ENCODE measurements at places on chromosomes 7 and 10. TPM values are rescaled to one million over a fixed set of nuclear protein-coding genes. Genes with fewer than 3 reads are reported as not detected.

DNA sequence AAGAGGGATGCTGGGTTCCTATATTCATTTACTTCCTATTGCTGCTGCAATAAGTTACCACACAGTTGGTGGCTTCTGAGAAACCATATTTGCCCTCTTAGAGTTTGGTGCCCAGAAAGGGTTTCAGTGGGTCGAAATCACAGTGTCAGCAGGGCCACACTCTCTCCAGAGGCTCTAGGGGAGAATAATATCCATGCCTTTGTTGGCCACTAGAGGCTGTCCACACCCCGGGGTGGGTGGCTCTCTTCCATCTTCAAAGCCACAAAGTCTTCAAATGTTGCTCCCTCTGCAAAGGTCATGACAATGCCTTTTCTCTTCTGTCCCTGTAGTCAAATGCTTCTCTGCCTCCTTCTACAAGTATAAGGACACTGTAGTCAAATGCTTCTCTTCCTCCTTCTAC, 989.4 kb downstream of the CCSER2 start:
- no peak overlapping the region for H3K27ac ChIP-seq
- DNase-seq: no peak
- H3K4me1 ChIP-seq: no peaks in the 10 kb centered on the region
- no peaks in the 10 kb centered on the region for H3K27me3 ChIP-seq
- H3K4me3 ChIP-seq: no peak overlapping the region
- no peaks in the 10 kb centered on the region for H3K36me3 ChIP-seq

- 0 out of 2 replicates have a peak, but pooled peaks cover 5% of the 10 kb centered on the region for H3K27me3 ChIP-seq
- no peaks in the 10 kb centered on the region for H3K36me3 ChIP-seq
- no peaks in the 10 kb centered on the region for H3K4me1 ChIP-seq
Observed at GRCh38 chr7:32319012-32319382, 171.2 kb downstream of the LSM5 start.

DNA sequence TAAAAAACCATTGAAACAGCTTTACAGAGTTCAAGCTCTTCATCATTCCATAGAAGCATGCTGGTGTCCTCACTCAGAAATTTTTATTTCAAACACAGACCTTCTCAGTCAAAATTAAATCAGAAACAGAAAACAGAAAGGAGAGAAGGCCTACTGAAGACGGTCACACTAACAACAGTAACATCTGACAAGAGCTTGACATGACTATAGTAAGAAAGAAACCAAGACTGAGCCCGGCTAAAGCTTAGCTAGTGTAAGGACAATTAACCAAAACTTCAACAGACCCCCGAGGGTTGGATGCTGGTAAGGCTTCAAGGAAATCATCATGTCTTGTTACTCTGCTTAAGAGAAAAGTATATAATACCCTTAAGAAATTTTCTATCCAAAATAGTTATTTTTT, 38.6 kb downstream of the MTPN start:
- H3K4me1 ChIP-seq: no peaks in the 10 kb centered on the region
- H3K4me3 ChIP-seq: no peak overlapping the region
- no peak for DNase-seq
- H3K27ac ChIP-seq: no peak overlapping the region
- no peaks in the 10 kb centered on the region for H3K36me3 ChIP-seq
- H3K27me3 ChIP-seq: no peaks in the 10 kb centered on the region

PTPN20 gene
- 9.5 TPM for total RNA-seq

DNA sequence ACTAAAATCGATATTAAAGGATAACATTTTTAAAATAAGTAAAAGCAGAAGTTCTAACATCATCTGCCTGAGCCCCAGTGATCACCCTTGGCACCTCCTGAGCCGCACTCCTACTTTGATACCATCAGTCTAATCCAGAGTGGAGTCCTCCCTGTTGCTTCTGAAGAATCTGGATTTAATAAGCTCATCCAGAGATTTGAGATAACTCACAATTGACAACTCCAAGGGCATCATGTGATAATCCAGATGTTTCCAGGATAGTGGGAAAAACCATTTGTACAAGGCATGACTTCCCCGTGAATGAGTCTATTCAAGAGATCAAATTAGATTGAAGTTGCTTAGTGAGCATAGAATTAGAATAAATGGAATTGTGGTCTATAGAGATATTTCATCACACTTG, 475.8 kb upstream of the C7orf33 start:
- no peaks in the 10 kb centered on the region for H3K27me3 ChIP-seq
- H3K27ac ChIP-seq: no peak overlapping the region
- DNase-seq: no peak
- H3K36me3 ChIP-seq: no peaks in the 10 kb centered on the region
- no peak overlapping the region for H3K4me3 ChIP-seq

- H3K27me3 ChIP-seq: no peaks in the 10 kb centered on the region
- no peaks in the 10 kb centered on the region for H3K36me3 ChIP-seq
- no peak for DNase-seq
- H3K4me3 ChIP-seq: no peak overlapping the region
- no peaks in the 10 kb centered on the region for H3K4me1 ChIP-seq
- H3K27ac ChIP-seq: no peak overlapping the region
Observed at GRCh38 chr7:55508221-55509011, 63.9 kb downstream of the VOPP1 start.

- H3K27ac ChIP-seq: no peak overlapping the region
- no peaks in the 10 kb centered on the region for H3K36me3 ChIP-seq
- H3K4me1 ChIP-seq: no peaks in the 10 kb centered on the region
Observed at GRCh38 chr10:78557433-78557925, 511.3 kb upstream of the ZMIZ1 start.

DNA sequence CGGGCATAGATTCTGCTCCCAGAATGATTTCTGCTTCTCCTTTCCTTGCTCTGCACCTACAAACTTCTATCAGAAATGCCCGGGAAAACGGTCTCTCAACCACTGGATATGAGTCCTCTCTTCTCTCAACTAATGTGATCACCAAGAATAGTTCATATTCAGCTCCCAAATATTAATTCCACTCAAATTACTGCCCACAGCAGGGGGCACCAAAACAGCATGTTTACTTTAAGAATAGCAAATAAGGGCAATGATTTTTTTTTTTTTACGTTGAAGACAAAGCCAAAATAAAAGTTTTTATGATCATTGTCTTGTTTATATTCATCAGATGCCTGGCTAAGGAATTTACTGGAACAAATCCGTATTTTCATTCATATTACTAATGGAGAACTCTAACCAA, 94.9 kb upstream of the PRSS1 start:
- no peak for DNase-seq
- no peaks in the 10 kb centered on the region for H3K36me3 ChIP-seq
- H3K4me1 ChIP-seq: no peaks in the 10 kb centered on the region
- no peaks in the 10 kb centered on the region for H3K27me3 ChIP-seq
- H3K4me3 ChIP-seq: no peak overlapping the region
- H3K27ac ChIP-seq: no peak overlapping the region

- H3K27me3 ChIP-seq: no peaks in the 10 kb centered on the region
- no peak for DNase-seq
- no peaks in the 10 kb centered on the region for H3K4me1 ChIP-seq
- no peaks in the 10 kb centered on the region for H3K36me3 ChIP-seq
- H3K4me3 ChIP-seq: no peak overlapping the region
- H3K27ac ChIP-seq: no peak overlapping the region
Observed at GRCh38 chr10:35210961-35211360, 84.3 kb downstream of the CREM start.

ALOX5 gene
- 0.82 TPM for total RNA-seq

IL6 gene
- not detected for total RNA-seq

CCM2 gene
- 97.1 TPM for total RNA-seq

GRCh38 chr10:36380538-36380937, 738.4 kb upstream of the FZD8 start:
- H3K27me3 ChIP-seq: no peaks in the 10 kb centered on the region
- H3K4me3 ChIP-seq: no peak overlapping the region
- no peak overlapping the region for H3K27ac ChIP-seq
- DNase-seq: no peak
- no peaks in the 10 kb centered on the region for H3K36me3 ChIP-seq

- no peaks in the 10 kb centered on the region for H3K36me3 ChIP-seq
- H3K4me1 ChIP-seq: no peaks in the 10 kb centered on the region
- H3K4me3 ChIP-seq: no peak overlapping the region
- H3K27ac ChIP-seq: no peak overlapping the region
- no peak for DNase-seq
Observed at GRCh38 chr10:46198516-46198915, 88.3 kb upstream of the ANTXRL start.

DNA sequence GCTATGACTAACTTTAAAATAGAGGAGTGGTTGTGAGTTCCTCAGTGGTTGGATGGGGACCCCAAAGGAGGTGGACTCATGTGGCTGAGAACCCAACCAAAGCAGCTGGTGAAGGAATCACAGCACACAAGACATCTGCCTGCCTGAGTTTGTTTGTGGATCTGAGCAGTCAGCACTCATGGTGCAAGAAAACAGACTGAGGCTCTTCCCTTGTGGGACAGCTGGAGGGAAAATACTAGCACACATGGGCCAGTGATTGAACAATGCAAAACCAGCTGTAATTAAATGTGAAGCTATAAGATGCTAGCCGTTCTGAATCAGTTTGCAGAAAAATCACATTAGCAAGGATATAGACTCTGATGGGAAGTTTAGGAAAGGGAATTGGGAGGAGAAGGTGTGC, 707.3 kb downstream of the GRID1 start:
- DNase-seq: no peak
- no peaks in the 10 kb centered on the region for H3K36me3 ChIP-seq
- H3K4me3 ChIP-seq: no peak overlapping the region
- H3K4me1 ChIP-seq: no peaks in the 10 kb centered on the region
- H3K27ac ChIP-seq: no peak overlapping the region

PNLIPRP3 gene
- total RNA-seq: not detected

- H3K36me3 ChIP-seq: no peaks in the 10 kb centered on the region
- H3K4me3 ChIP-seq: no peak overlapping the region
- no peak for DNase-seq
- H3K27ac ChIP-seq: no peak overlapping the region
- H3K4me1 ChIP-seq: no peaks in the 10 kb centered on the region
Observed at GRCh38 chr7:111860248-111860647, 298.0 kb upstream of the IMMP2L start.

GPR158 gene
- 0.64 TPM for total RNA-seq

DNA sequence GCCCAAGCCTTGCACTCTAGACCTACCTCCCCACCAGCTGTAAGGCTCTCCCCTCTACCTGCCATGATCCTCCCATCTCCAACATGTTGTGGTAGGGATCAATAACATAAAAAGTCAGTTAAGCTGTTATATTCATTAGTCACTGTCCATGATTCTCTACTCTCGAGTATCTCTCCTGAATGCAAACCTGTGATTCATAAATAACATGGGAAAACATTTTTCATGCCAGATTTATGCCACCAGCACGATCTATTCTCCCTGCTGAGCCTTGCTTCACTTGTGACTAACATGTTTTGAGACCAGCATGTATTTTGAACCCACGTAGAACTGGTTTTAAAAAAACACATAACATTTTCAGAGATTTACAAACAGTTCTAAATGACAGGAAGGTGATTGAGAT, 30.3 kb downstream of the TMEM168 start:
- no peaks in the 10 kb centered on the region for H3K4me1 ChIP-seq
- no peak for DNase-seq
- no peaks in the 10 kb centered on the region for H3K36me3 ChIP-seq
- no peak overlapping the region for H3K27ac ChIP-seq
- no peaks in the 10 kb centered on the region for H3K27me3 ChIP-seq

- no peaks in the 10 kb centered on the region for H3K36me3 ChIP-seq
- DNase-seq: no peak
- H3K27me3 ChIP-seq: no peaks in the 10 kb centered on the region
- no peak overlapping the region for H3K27ac ChIP-seq
Observed at GRCh38 chr10:30160271-30160982, 101.0 kb upstream of the JCAD start.

DNA sequence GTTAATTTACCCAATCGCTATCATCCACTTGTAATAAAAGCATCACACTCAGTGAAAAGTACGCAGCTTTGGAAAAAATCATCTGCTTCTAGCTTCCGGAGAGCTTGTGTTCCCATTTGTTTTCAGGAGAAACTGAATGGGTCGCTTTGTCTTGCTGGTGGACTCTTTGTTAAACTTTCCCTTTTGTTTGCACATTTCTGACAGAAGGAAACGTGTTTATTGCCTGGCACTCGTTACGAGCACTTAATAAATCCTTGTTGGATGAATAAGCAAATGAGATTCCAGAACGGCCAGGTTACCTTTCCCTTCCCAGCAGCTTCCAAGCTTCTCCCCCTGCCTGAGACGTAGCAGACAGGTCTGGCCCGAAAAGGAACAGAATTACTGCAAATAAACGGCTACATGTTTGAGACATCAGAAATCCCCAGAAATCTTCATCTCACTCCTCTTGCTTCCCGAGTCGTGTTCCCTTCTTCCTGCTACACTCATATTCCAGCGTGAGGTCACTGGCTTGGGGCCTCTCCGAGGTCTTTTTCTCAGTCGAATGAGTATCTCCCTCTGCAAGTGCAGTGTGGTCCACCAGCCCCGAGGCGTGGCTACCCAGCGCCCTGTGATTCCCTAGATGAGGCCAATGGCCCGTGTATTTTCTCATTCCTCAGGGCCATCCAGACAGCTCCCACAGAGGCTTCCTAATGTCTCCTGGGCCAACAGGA, 167.2 kb downstream of the FRMD4A start:
- no peaks in the 10 kb centered on the region for H3K4me1 ChIP-seq
- no peak overlapping the region for H3K27ac ChIP-seq
- H3K27me3 ChIP-seq: no peaks in the 10 kb centered on the region
- H3K36me3 ChIP-seq: no peaks in the 10 kb centered on the region

GSTO2 gene
- total RNA-seq: 28.5 TPM

GRCh38 chr10:68734349-68734748, 13.3 kb downstream of the CCAR1 start:
- H3K4me1 ChIP-seq: no peaks in the 10 kb centered on the region
- H3K36me3 ChIP-seq: peaks cover 38% of the 10 kb centered on the region
- no peak overlapping the region for H3K4me3 ChIP-seq
- H3K27me3 ChIP-seq: no peaks in the 10 kb centered on the region
- H3K27ac ChIP-seq: no peak overlapping the region

DNA sequence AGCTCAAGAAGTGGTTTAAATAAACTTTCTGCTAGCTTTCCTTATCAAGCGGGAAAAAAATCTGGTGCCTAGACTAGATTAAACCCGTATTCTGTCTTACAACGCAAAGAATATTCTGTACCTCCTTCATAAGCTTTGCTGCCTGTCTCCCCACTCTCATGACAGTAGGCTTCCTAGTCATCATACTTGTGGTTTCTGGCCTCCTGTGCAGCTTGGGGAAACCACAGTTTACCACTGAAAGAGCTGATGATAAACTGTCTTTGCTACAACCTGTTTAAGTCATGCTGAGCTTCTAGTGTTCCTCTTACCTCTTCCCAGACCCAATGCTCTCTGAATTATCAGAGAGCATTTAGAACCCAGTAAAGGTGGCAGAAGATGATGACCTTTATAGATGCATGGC, 55.0 kb downstream of the PODXL start:
- no peaks in the 10 kb centered on the region for H3K4me1 ChIP-seq
- no peaks in the 10 kb centered on the region for H3K36me3 ChIP-seq
- H3K27ac ChIP-seq: no peak overlapping the region
- no peak for DNase-seq
- no peak overlapping the region for H3K4me3 ChIP-seq
- H3K27me3 ChIP-seq: no peaks in the 10 kb centered on the region

- no peak overlapping the region for H3K4me3 ChIP-seq
- H3K36me3 ChIP-seq: peaks cover 11% of the 10 kb centered on the region
- H3K27me3 ChIP-seq: no peaks in the 10 kb centered on the region
- H3K27ac ChIP-seq: no peak overlapping the region
- DNase-seq: no peak
- H3K4me1 ChIP-seq: peaks cover 3% of the 10 kb centered on the region
Observed at GRCh38 chr7:157233677-157234076, 95.0 kb downstream of the UBE3C start.

GRCh38 chr10:132430861-132431271, 33.9 kb downstream of the PWWP2B start:
- no peak overlapping the region for H3K4me3 ChIP-seq
- H3K4me1 ChIP-seq: peaks cover 20% of the 10 kb centered on the region
- no peaks in the 10 kb centered on the region for H3K27me3 ChIP-seq
